ENCODE measurements at places on chromosomes 7 and 10.

GRCh38 chr10:42428534-42428933 is 209.8 kb downstream of the ZNF33B start:
- DNase-seq = no peak

DNA sequence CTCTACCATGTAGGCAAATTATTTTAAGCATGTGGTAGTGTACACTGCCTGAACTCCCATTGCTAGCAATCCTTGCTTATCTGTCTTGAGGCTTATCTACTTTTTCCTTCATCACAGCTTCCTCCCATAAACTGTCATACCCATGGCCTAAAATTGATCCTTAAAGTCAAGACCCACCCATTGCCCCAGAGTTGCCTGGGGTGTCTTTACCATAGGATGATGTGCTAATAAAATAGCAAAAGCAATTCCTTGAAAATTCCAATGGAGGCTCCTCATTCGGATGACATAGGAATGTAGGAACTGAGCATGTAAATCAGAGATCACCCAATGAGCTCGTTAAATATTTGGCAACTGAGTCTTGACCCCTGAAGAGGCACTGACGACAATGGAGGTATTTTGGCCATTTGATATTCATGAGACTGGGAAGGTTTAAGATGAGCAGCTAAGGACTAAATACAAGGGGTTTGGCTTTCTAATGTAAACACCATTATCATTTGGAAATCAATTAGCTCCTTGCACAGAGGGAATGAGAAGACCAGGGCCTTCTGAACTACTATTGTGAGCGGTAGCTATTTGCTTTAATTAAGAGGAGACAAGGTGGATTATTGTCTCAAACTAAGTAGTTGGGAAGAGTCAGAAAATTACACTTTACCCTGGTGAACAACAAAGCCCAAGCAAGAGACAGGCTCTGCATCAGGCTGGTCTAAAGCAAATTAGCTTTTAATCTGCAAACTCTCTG is 234.9 kb downstream of the GATA3 start:
- DNase-seq = no peak

DNA sequence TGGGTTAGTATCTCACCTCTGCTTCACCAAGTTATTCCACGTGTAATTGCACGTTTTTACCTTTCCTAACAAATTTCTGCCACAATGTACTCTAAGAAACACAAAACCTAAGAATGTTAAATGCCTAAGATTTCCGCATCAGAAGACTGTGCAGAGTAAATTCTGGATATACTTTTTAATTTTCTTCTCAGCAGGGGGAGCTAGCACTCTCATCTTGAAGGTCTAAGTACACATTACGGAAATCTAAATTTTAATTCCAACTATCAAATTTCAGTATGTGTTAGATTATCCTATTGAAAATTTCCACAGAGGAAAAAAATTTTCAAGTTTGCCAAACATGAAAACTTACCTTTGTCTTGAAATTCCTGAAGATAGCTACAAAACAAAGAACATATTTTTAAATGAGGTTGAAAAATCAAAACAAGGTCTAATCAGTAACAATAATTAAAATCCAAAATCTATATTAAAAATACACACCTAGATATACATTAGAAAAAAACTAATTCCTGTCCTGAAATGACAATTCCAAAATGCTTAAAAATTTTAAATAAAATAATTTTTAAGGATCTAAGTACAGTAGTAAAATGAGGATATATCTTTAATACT is 10.5 kb downstream of the SKAP2 start:
- peak; percentile 58 for DNase-seq

- no peak for DNase-seq
These were observed 37.8 kb upstream of the SEM1 start for GRCh38 chr7:96747418-96747940.

GRCh38 chr7:29780346-29780745 is 26.0 kb upstream of the WIPF3 start:
- no peak for DNase-seq

DNA sequence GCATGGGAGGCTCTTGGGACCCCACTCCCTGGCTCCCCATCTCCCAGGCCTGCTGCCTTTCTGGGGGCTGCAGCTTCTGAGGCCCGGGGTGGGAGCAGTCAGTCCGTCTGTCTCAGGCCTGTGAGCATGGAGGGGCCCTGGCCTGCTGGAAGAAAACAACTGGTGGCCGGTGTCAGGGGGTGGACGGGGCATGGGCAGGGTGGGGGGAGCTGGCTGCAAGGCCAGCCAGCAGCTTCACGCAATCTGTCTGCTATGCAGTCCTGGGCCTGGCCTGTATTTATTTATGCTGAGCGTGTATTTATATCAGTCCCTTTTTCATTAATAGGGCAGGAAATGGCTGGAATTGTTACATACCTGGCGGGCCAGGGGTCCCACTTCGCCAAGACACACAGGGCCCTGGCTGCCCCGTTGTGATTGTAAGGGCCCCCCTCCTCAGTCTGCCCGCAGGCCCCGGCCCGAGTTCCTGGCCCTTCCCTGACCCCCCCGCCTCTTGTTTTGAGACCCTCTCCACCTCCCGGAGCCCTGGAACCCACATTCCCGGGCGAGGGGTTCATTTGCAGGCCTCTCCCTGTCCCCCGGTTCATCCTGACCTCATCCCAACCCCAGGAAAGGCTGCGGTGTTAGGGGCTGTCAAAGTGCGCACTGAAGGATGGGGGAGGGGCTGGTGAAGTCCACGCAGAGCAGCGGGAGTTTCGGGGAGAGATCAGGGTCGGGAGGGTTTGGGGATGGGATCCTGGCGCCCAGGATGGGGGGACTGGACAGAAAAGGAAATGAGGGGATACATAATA is 8.2 kb downstream of the TMEM270 start:
- no peak for DNase-seq

DNA sequence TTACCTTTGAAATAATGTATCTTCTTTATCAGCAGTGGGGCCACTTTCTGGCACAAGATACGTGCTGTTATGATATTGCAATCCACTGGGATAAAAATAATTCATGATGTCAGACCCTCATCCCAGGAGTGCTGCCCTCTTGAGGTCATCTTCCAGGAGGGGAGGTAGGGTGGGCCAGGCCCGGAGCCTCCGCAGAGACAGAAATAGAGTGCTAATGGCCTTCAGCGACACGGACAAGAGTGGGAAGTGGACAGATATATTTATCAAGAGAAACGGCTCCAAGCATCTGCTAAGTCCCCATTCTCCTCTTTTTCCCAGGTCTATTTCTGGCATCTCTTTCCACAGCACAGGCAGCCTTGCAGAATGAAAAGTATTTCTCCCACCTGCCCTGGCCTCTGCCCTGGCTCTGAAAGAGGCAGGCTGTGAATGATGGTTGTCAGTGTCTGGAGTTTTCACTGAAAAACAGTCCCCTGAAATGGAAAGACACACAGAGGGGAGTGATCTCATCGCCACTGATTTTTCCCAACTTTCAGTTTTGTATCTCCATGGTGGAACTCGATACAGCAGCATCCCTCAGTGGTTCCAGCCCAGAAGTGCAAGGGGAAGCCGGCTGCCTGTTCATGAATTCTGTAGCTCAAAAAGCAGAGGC is 251.7 kb upstream of the MYO3A start:
- DNase-seq = peak; percentile 93

- DNase-seq = no peak
These were observed 395.9 kb upstream of the PODXL start for GRCh38 chr7:131952365-131952764.

- no peak for DNase-seq
These were observed 492.4 kb upstream of the STEAP1 start for GRCh38 chr7:89661876-89662275.
